ENCODE measurements at places on chromosomes 16 and 17.

- no peak for DNase-seq
These were observed 47.5 kb downstream of the STAT3 start for GRCh38 chr17:42340691-42341127.

DNA sequence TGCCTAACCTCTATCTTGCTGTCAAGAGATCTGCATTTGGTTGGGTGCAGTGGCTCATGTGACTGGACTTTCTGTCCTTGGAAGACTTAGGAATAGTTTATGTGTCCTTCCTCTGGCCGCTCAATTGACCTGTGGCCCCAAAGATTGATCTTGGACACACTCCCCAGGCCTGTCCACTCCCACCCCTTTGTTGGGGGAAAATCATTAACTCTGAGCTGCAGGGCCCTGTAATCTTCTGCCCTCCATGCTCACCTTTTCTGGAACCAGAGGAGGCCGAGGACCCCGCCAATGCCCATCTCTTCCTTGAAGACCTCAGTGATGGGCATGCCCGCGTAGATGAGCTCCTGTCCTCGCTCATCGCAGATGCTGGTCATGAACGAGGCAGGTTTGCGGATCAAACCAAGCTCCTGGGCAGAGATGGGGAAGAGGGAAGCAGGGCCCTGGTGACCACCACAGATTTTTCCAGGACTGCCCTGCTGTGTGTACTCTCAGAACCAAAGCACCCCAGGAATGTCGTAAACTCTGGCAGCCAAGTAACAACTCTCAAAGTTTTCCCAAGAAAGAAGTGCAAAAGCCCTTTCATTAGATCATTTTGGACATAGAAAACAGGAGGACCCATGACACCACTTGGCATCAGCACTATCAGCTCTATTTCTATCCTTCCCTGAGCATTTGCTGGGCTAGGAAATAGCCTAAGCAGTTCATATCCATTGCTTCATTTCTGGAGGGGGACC, 8.5 kb upstream of the KLHL11 start:
- DNase-seq = no peak

DNA sequence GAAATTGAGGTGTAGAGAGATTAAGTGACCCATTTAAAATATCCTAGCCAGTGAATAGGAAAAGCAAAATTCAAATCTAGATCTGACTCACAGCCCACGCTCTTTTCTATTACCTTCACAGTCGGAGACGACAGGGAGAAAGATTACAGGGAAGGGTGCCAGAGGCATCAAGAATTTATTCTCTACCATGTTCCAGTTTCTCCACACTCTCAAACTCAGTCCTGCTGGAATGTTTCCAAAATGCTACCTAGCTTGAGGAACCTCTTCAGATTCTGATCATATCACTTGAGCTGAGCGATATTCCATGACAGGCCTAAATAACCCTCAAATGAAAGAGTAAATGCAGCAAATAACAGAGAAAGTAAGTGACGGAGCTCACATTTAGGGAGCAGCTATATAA, 5.4 kb upstream of the PSMD7 start:
- DNase-seq = no peak

DNA sequence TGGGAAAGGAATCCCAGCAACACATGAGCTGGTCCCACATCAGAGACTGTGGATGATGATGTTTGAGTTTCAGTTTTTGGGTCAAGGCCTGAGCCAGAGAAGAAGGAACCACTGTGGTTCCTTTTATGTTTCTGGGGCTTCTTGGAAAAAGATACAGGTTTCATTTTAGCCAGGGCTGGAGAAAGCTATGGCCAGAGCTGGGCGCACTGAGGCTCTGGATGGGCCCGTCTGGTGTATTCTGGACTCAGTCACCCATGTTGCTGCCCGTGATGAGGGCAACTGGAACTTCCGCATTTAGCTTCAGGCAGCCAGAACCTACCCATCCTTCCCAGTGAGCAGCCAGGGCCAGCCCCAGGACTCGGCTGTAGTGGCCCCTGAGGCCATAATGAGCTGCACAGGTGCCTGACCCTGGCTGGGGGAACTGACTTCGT, 15.0 kb upstream of the PITPNA start:
- DNase-seq = no peak

DNA sequence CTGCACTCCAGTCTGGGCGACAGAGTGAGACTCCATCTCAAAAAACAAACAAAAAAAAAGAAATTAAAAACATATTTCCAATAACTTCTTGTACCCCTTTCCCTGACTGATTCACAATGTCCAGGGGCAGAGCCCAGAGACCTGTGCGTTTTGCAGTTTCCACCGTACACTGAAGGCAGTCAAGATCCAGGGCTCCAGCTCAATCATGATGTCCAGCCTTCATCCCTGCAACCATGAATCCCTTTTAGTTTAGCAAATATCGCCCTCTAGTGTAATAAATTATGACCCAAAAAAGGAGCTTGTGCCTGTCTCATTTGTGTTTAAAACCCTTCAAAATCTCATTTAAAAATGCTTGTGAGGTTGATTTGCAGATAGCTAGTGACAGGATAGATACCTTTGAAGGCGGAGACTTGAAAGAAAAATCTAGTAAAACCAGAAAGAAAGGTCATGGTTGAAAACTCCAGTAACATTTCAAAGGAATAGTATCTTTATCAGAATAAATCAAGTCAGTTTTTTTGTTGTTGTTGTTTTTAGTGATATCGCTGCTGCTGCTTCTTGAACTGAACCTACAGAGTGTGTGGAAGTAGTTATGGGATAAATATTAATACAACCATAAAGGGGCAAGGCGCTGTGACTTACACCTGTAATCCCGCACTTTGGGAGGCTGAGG, 3.7 kb upstream of the ERN1 start:
- DNase-seq = no peak

DNA sequence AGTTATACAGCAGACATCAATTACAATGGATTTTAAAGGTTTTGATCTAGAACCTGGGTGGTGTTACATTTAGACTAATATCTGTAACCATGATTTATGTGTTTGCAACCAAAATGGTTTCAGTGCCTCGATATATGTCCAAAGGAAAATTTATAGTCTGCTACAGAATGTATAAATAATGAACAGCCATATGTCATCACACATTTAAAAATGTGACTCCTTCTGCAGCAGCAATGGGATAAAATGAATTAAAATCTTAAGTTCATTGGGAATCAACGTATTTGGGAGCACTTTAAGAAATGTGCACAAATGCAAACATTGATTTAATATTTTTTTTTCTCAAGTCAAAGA, 610.2 kb downstream of the TMEM114 start:
- DNase-seq = no peak

DNA sequence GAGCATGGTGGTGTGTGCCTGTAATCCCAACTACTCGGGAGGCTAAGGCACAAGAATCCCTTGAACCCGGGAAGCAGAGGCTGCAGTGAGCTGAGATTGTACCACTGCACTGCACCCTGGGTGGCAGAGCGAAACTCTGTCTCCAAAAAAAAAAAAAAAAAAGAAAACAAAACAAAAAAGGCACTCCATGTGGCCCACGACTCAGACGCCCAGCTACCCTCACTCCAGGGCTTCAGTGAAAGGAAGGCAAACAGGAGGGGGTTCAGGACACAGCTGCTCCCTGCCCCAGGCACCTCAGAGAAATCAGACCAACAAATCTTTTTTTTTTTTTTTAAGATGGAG, 91.7 kb downstream of the LITAF start:
- DNase-seq = no peak

DNA sequence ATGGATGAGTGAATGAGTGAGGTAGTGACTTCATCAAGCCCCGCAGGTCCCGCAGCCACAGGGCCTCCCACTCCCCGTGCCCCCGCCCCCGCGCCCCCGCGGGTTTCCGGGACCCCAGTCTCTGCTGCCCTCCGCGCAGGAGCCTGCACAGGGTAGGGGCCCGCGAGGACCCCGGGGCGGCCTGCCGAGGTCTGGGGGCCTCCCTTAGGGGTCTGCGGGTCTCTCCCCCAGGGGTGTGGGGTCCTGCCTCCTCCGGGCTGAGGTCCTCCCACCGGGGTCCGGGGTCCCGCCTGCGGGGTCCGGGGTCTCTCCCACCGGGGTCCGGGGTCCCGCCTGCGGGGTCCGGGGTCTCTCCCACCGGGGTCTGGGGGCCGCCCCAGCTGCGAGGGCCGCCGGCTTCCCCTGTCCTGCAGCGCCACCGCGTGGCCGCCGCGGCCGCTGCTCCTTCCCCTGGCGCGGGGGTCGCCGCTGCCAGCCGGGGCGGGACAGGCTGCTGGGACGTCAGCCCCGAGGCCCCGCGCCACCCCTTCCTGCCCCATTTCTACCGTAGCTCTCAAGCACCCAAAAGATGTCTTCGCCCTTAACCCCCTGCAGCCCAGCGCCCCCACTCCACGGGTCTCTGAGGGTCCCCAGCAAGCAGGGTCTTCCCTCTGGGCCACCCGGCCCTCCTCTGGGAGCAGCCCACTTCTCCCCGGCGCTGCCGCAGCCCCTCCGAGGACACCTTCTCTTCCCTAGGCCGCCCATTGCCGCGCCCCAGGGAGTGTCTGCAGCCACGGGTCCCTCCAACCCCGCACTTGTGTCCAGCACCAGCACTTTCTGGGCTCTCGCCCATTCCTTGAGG, 10.4 kb upstream of the CHMP6 start:
- peak; percentile 33 for DNase-seq

- DNase-seq = no peak
These were observed 4.3 kb upstream of the PDF start for GRCh38 chr16:69334696-69335095.

DNA sequence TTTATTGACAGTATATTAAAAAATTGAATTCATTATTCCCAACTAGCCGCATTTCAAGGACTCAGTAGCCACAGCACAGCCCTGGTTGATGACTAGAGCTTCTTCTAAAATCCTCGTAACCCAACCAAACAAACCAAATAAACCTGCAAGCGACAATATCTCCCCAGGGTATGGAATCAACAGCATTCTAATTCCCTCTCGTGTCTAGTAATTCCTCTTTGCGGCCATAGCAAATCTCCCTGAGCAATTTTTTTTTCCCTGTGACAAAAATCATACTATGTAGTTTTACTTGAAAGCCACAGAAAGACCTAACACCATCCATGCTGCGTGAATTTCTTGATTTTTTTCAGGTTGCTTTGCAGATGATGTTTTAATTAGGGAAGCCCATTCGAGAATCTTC, 143.4 kb upstream of the MYOCD start:
- DNase-seq = no peak

DNA sequence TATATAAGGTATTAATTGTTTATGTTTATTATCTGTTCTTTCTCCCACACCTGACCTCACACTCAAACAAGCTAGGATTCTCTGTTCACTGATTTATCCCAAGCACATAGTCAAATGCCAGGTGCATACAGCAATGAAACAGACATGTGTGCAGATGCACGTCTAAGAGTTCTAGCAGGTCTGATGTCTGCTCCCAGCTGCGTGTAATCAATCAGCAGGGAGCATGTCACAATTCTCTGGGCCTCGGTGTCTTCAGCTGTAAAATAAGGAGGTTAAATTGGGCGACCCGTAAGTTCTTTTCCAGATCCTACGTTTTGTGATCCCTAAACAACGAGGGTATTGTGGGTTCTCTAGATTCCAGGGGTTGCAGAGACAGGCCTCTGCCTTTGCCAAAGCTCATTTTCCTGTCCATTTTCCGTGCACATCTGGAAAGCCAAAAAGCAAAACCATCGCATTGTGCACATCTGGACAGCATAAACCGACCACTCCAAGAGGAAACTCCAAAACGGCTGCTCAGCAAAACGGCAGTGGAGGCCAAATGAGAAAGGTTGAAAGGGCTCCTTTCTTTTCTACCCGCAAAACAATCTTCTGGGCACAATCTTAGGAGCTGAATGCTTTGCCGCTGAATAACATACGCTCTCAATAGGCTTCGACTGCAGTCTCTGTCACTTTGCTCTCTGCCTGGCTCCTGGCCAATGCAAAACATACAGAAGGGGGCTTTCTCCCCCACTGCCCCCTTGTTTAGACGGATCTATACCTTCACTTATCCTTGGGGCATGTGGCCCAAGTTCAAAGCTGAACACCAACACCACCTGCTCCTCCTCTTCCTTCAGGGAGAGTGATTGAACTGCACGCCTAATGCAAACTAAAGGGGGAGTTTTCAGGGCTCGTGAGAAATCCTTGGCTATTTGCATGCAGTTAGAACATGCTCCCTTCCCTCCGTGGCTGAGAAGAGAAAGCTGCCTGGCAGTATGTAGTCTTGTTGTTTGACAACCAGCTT, 426.3 kb downstream of the SLC39A11 start:
- peak; percentile 65 for DNase-seq

- DNase-seq = no peak
These were observed 24.8 kb upstream of the CDRT4 start for GRCh38 chr17:15492186-15492585.

- DNase-seq = no peak
These were observed 8.2 kb downstream of the RASD1 start for GRCh38 chr17:17487998-17488397.

DNA sequence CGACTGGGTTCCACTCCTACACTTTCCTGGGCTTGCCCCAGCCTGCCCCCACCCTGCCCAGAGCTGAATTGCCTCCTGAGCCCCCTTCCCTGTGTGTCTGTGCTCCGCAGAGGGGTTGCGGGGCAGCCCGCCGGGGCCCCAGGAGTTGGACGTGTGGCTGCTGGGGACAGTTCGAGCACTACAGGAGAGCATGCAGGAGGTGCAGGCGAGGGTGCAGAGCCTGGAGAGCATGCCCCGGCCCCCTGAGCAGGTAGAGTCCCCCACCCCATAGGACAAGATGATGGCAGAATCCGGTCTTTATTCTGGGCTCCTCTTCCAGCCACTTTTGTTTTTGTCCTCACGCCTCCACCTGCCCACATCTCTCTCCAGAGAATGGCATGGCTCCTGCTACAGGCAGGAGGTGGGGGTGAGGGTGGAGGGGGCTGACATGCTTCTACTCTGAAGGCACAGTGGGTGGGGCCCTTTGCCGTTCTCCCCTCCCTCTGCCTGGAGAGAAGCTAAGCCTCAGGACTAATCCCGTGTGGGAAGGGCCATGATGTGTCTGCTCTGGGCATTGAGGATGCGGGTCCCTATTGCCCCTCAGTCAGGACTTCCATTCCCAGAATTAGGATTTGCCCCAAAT, 3.5 kb downstream of the ACBD4 start:
- no peak for DNase-seq

DNA sequence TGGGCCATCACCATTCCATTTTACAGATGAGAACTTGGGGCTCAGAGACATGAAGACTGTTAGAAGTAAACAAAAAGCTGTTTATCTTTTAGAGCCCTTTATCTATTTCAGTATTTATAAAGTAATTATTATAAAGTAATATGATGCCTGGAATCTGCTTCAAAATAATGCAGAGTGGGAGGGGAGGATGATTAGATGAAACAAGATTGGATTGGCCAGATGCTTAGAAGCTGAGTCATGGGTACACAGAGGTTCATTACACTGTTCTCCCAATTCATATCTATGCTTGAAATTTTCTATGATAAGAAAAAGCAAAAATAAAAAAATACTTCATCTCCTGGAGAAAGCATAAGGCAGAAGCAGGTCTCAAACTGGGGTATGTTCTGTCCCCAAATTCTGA, 29.4 kb downstream of the TOM1L2 start:
- DNase-seq = no peak

GRCh38 chr17:290626-291025, 62.0 kb downstream of the RPH3AL start:
- no peak for DNase-seq

DNA sequence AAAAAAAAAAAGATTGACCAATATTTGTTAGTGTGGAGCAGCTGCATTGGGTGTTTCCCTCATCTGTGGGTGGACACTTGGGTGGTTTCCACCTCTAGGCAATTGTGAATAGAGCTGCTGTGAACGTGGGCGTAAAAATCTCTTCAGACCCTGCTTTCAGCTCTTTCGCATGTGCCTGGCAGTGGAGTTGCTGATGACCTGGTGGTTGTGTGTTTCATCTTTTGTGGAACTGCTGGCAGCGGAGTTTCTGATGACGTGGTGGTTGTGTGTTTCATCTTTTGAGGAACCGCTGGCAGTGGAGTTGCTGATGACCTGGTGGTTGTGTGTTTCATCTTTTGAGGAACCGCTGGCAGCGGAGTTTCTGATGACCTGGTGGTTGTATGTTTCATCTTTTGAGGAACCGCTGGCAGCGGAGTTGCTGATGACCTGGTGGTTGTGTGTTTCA, 21.4 kb downstream of the ZC3H18 start:
- no peak for DNase-seq

Measured in left hindlimb (tissue), 1 donor.